Stimulated activated CD8-positive, alpha-beta memory T cell treated with anti-CD3 and anti-CD28 coated beads, Interleukin-4, amount 100 ng/mL, for 4 hours (primary cell): ENCODE measurements at places on chromosomes 5 and 9.

GRCh38 chr9:120001536-120001935 lies 578.4 kb downstream of the CDK5RAP2 start:
- no peak for DNase-seq

- no peak for DNase-seq
These were observed 452.0 kb downstream of the DMAC1 start for GRCh38 chr9:7347556-7347955.

- DNase-seq: no peak
These were observed 147.1 kb downstream of the ZNF608 start for GRCh38 chr5:124599028-124599973.

- no peak for DNase-seq
These were observed 470.7 kb upstream of the GRIN3A start for GRCh38 chr9:102209176-102209575.

GRCh38 chr9:134282138-134282650 lies 44.1 kb upstream of the RXRA start:
- DNase-seq: no peak

- no peak for DNase-seq
These were observed 68.9 kb downstream of the PRDM6 start for GRCh38 chr5:123157791-123158581.

GRCh38 chr9:135016037-135016640 lies 71.3 kb upstream of the OLFM1 start:
- no peak for DNase-seq

GRCh38 chr9:84152204-84152603 lies 171.6 kb downstream of the RMI1 start:
- no peak for DNase-seq

- DNase-seq: no peak
These were observed 312.2 kb upstream of the IRX4 start for GRCh38 chr5:2194949-2195348.

GRCh38 chr5:163943546-163943945 lies 438.1 kb downstream of the MAT2B start:
- DNase-seq: no peak

- no peak for DNase-seq
These were observed 27.2 kb upstream of the MED10 start for GRCh38 chr5:6405591-6405990.

GRCh38 chr9:109001275-109001676 lies 12.0 kb downstream of the CTNNAL1 start:
- no peak for DNase-seq
